Right renal cortex interstitium (tissue), 3 donors: ENCODE measurements at places on chromosomes 12 and 14.

- no peak for DNase-seq
These were observed 10.9 kb upstream of the DLK1 start for GRCh38 chr14:100715803-100716202.

DNA sequence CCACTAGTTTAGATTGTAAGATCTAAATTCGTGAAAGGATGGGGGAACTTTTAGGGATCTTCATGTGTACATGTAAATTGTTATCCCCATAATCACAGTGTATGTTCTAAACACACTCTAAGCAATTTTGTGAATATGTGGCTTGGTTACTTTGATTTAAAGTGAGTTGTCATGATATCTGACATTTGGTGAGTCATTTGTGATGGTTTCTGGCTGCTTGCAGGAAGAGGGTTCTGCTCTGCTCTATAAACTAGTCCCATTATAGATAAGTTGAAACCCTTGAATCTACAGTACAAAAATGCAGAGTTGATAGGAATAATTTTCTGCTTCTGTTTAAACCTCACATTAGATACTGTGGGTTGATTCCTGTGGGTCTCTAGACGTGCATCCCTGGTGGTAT, 14.8 kb downstream of the GUCY2C start:
- DNase-seq, result no peak

- DNase-seq, result no peak
These were observed 41.6 kb downstream of the ITPR2 start for GRCh38 chr12:26791301-26791791.

GRCh38 chr14:65226824-65227604, 124.7 kb upstream of the MAX start:
- no peak for DNase-seq

- DNase-seq, result no peak
These were observed 3.2 kb downstream of the DUSP6 start for GRCh38 chr12:89348894-89349699.

- DNase-seq, result no peak
These were observed 50.0 kb downstream of the SSPN start for GRCh38 chr12:26245175-26245942.

DNA sequence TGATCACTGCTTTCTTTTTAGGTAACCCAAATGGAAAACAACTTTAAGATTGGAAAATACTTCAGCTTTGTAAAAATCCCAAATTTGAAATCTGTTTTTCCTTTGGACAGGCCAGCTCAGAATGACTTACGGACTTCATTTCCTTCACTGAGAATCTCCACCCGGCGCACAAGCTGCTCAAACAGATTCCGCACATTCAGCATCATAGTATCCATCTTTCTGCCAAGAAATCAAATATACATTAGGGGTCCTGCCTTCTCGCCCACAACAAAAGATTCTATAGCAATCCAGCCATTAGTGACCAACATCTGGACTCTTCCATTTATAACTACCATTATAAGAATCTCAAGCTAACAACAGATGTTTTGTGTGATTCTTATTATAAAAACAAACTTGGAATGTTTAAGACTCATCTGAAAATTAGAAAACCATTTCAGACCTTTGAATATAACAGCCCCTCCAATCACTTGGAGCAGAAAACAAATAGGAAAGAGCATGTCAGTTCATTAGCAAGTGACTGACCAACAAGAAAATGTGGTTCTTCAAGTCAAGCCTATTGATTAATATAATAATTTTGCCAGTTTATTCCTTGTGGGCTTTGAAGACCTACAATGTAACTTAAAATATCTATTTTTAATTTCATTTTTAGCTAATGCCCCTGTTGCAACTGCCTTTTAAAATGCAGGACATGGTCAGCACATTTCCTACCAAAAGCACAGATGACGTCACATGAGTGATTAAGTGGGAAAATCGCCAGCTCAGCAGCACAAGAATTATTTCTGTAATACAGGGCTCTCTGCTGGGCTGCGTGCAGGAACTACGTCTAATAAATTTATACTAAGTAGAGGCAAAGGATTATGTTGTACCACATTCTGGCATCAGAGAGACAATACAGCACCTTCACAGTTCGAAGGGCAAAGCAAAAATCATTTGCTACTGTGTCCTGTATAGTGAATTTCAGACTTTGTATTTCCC, 8.5 kb downstream of the RACGAP1 start:
- no peak for DNase-seq

DNA sequence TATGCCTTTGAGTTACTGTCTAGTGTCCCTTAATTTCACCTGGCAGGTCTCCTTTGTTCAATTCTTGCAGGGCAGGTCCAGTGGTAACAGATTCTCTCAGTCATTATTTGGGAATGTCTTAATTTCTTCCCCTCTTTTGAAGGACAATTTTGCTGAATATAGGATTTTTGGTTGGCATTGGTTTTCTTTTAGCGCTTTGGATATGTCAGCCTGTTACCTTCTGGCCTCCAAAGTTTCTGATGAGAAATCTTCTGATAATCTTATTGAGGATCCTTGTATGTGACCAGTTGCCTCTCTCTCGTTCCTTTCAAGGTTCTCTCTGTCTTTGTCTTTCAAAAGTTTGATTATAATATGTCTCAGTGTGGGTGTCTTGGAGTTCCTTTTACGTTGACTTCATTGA, 38.1 kb downstream of the ZDHHC17 start:
- no peak for DNase-seq

DNA sequence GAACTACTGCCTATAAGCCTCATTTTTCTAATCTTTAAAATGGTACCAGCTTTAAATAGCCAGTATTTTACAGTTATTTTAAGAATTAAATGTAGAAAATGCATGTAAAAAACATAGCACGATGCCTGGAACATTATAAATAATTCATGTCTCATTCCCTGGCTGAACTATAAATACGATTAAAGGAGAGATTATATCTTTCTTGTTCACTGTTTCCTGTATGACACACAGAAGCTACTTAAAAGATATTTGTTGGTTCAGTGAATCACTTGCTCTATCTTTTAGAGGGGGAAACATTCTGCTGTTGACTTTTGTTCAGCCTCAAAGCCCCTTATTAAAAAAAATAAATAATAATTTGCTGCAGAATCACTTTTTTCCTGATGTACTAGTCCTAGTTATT, 406.9 kb downstream of the LRFN5 start:
- no peak for DNase-seq

- no peak for DNase-seq
These were observed 240.8 kb downstream of the DACT1 start for GRCh38 chr14:58878439-58879139.

DNA sequence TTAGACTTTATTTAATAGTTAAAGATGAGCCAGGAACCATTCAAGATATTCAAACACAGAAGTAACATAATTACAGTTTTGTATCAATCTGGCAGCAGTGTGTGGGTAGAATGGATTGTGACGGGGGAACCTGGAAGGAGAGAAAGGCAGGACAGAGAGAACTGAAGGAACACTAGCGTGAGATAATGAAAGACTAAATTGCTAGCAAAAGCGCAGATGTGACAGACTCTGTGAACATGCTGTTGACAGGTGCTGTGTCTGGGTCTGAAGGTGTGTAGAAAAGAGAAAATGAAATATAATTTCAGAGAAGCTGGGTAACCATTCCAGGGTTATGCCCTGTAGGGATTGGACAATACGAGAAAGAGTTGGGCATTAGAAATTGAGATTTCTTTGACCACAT, 372.3 kb downstream of the SYT1 start:
- DNase-seq, result no peak

DNA sequence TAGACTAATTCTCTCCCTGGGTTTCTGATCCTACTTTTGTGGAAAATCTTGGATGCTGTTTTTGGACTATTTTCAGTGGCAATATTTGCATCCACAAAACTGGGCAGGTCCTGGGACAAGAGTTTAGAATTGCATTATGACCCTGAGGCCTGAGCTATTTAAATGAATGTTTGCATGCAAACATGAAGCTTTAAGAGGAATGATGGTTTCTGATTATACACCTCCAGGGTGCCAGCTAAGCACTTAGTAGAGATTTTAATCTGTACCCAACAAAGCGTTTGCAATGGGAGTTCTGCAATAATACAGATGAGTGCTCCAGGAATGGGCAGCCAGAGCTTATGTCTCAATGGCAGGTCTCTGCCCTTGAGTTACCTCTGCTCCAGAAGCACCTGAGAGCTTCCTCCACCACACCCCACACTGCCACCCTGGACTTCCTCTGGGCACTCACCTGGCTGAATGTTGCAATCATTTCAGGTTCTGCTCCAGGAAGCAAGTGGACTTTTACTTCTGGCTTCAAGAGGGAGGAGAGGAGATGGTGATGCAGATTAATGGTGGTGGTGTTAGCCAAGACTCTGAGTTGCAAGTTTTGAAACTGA, 6.0 kb upstream of the SPTLC2 start:
- DNase-seq, result no peak

DNA sequence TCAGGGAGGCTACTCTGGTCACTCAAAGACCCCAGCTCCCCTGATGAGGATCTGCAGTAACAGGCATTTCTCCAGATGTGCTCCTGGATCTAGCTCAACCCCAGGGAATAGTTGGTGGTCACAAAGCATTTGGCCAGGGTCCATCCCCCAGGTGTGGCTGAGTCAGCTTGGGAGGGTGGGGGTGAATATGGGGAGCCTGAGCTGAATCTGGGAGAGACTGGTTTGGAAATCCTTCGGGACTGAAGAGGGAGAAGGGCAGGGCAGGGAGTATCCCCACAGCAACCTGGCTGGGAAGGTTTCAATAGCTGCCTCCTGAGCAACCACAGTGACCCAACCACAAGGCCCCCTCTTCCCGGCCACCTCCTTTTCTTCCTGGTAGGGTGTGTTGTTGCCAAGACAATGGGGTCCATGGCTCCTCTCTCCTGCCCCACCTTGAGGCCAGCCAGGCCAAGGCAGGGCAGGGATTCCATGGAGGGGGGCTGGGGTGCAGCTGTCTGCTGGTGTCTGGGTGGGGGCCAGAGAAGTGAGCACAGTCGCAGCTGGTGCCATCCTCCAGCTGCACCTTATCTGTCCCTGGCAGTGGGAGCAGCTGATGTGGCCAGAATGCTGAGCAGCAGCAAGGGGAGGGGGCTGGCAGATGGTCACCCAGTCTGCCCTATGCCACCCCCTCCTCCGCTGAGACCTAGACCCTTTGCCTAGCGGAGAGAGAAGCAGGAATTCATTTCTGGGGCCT, 5.5 kb downstream of the ASIC1 start:
- DNase-seq, result no peak
